ENCODE measurements at places on chromosomes 1 and 21.

- no peak for DNase-seq
These were observed 327.9 kb upstream of the C1orf174 start for GRCh38 chr1:4227986-4228385.

DNA sequence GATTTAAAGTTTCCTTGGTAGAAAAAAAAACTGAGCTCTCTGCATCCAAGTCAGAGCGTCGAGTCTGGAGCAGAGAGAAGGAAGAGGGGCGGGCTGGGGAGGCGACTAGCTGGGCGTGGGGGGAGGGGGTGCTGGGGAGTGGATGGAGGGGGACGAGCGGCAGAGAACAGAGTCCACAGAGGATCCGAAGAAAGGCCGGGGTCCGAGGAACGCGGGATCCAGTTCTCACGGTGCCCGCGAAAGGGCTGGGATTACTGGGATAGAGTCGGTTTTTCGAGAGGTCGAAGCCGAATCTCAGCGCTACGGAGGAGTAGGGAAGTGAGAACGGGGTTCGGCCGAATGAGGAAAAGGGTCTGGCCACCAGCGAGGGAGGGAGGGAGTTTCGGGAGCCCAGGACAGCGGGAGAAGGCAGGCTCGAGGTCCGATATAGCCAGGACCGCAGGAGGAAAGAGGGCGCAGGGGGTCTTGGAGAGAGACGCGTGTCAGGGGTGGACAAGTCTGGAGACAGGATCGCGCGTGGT lies 665 bp downstream of the DAB1 start:
- DNase-seq: no peak

GRCh38 chr1:182527680-182528079 lies 61.4 kb downstream of the RNASEL start:
- DNase-seq: no peak

DNA sequence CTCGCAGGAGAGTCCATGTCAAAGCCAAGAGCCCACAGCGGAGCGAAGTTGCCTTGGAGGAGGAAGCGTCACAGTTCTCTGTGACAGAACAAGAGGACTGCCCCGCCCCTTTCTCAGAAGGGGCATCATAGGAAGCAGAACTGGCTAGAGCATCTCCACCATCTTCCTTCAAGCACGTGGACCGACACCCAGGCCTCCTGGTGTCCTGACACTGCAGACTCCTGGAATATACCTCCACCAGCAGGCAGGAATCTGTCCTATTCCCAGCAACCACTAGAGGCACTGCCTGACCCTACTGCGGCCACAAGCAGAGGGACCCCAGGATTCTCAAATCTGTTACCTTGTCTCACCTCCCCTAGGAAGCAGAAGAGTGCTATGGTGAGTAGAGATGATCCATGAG lies 37.8 kb downstream of the GPA33 start:
- no peak for DNase-seq

- DNase-seq: no peak
These were observed 30.6 kb upstream of the TADA1 start for GRCh38 chr1:166906647-166907046.

- no peak for DNase-seq
These were observed 99.2 kb upstream of the PALMD start for GRCh38 chr1:99546432-99547416.

DNA sequence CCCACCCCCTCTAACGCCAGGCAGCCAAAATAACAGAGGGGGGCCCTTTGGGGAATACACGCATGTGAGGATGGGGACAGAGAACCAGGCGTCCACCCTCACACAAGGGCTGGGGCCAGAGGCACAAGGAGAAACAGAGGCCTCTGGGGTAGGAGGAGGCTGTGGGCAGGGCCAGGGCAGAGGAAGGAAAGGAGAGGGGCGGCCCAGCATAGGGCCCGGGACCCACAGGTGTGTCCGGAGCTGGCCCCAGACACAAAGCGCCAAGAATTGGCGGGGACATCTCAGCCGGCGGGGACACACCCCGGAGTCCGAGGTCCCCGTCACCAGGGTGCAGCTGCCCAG lies 6.7 kb downstream of the PLEKHG5 start:
- no peak for DNase-seq

GRCh38 chr1:155113450-155113980 lies 14.2 kb upstream of the EFNA1 start:
- no peak for DNase-seq

GRCh38 chr1:33334081-33334552 lies 13.2 kb upstream of the A3GALT2 start:
- no peak for DNase-seq

- no peak for DNase-seq
These were observed 223.1 kb downstream of the NPHP4 start for GRCh38 chr1:5769146-5769545.

DNA sequence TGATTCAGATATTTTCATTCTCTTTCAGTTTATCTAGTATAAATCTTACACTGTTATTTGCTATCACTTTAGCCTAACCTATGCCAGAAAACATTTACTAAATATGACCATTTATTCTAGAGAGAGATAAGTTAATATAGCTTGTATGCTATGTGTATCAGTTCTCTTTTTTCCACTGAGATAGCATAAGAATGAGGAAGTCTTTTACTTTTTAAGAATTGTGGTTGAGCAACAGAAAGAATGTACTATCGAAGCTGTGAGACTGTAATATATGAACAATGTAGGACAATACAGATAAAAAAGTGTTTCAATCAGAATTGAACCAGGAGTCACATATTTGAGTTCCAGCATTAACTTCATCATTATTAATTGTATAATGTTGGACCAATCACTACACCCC lies 479.9 kb upstream of the PLXNA2 start:
- no peak for DNase-seq

DNA sequence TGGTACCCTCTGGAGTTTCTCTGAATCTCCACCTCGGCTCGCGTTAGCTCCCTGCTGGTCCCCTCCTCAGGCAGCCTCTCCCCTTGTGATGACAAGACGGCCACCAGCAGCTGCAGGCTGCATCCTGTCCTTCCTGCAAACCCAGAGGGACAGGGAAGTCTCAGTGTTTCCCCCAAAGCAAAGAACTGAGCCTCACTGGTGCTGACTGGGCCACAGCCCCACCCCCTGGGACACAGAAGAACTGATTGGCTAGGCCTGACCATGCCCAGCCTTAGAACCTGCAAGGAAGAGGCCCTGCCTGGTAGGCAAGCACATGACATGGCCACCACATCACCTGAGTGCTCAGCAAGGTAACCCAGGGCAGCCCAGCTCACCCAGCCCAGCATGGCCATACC lies 34.6 kb downstream of the TMEM51 start:
- no peak for DNase-seq

GRCh38 chr1:246417813-246418564 lies 89.1 kb downstream of the SMYD3 start:
- no peak for DNase-seq

- peak; percentile 28 for DNase-seq
These were observed 241.0 kb downstream of the KCNJ6 start for GRCh38 chr21:37675202-37675801.

DNA sequence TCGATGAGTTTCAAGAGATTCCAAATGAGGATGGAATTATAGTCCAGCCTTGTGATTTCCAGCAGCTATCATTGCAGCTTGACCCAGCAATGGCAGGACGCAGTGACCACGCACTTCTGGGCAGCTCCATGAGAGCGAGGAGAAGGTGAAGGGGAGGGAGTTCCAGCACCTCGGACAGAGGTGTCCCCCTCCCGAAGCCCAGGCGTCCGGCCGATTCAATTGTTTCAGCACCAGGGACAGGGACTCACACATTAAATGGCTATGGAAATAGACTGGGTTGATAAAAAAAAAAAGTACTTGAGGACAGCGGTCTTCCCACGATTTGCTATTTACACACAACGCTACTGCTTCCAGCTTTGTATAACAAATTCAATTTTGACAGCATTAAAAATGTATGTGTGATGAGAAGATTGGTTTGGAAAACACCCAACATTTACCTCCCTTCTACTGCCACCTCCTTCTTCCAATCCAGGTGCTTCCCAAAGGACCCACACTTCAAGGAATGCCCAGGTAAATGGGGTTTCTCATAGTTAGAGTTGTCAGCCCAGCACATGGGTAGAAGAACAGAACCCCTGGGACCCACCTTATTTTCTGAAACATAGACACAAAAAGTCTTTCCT lies 71.8 kb downstream of the DISP3 start:
- DNase-seq: no peak

DNA sequence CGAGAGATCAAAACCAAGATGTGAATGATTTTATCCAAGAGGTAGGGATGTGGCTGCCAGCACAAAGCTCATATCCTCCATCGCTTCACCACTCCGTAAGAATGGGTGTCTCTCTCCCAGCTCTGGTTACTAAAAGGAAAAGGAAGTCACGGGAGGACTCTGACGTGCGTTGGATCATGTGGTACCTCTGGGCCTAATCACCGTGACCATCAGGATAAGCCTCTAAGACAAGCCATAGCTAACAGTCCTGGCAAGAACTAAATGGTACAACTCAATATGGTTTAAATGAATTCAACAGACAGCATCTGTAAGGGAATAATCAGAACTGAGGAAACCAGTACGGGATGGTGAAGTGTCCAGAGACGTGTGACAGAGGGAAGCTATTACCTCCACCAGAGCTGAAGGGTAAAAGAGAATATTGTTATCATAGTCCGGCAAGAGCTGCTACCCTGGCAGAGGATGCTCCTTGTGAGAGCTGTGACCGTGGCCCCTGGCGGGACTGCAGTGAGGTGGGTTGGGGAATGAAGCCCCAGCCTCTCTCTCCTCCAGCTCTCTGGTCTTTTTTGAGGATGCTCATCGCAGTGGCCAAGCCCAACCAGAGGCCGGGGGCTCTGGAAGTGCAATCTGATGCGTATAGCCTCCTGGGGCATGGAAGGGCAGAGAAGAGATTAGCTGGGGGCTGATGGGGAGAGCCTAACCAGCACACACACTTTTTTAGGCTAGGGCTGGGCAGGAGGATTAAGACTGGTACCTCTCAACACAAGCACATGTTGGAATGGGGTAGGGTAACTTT lies 54.2 kb downstream of the KIAA1614 start:
- DNase-seq: no peak

- no peak for DNase-seq
These were observed 1.6 kb upstream of the SH3D21 start for GRCh38 chr1:36304521-36304920.

GRCh38 chr1:41876576-41877445 lies 41.9 kb downstream of the HIVEP3 start:
- DNase-seq: no peak

- no peak for DNase-seq
These were observed 116.5 kb upstream of the BARHL2 start for GRCh38 chr1:90833466-90834110.

DNA sequence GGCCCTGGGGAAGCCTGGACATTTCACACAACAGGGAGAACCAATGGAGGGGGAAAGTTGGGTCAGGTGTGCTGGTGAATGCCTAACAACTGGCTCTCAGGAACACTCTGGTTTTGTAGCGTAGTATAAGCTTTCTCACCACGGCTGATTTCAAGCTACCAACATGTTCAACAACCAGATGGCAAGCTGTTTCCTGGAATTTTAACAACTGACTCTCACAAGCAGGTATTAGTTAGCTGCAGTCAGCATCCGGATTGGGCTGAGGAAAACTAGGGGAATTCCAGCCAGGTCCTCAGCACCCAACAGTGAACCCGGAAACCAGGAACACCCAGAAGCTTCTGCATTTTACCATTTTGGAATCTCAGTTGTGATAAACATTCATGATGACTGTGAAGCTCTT lies 162.3 kb upstream of the CAMK1G start:
- no peak for DNase-seq

GRCh38 chr1:5286244-5286643 lies 631.8 kb downstream of the AJAP1 start:
- DNase-seq: no peak

DNA sequence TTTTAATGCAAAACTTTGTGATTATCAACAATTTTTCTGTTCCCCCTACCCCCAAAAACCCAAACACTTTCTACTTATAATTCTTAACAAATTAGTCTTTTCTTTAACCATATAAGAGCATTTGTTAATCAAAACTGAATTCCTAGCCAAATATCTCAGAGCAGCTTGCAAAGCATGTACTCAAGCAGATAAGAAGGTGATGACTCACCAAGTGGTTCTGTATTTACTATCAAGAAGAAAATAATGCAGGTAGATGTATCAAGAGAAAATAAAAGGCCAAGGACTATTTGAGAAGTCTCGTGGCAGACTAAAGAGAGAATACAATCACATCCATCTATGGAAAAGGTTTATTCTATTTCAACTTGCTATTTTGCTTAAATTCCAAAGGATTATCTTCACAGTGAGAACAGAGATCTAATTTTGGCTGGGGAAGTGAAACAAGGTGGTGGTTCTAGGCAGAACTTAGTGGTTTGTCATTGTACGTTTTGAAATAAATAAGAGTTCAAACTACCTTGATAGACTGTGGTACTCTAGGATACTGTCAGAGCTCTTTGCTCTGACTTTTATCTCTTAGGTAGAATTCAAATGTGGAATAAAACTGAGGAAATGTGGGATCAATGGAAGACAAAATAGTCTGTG lies 94.7 kb upstream of the NRIP1 start:
- no peak for DNase-seq

DNA sequence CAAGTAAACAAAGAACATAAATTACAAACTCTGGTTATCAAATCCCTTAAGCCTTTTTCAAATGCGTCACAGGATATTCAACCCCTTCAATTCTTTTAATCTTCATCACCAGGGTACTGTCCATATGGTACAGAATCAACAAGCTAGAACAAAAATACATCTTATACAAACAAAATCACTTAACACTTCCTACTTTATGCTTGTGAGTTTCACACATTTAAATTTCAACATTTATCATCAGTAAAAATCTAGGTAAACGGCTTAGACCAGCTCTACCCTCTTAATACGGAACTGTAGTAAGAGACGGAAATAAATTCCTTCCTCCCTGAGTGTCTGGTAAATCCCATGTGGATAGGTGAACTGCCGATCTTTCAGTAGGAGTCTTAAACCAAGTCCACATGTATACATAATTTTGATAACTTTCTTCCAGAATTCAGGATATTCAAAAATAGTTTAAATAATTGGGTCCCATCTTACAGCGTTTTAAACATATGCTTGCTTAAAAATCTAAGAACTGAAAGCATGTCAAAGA lies 1.0 kb downstream of the CCDC181 start:
- DNase-seq: no peak

Data from activated CD4-positive, alpha-beta T cell treated with anti-CD3 and anti-CD28 coated beads for 4 hours (primary cell).